GOT3 (cell line): ENCODE measurements at places on chromosomes 6 and 20.

- DNase-seq = no peak
Measured at GRCh38 chr6:108837236-108837971, 10.8 kb upstream of the ARMC2 start.

DNA sequence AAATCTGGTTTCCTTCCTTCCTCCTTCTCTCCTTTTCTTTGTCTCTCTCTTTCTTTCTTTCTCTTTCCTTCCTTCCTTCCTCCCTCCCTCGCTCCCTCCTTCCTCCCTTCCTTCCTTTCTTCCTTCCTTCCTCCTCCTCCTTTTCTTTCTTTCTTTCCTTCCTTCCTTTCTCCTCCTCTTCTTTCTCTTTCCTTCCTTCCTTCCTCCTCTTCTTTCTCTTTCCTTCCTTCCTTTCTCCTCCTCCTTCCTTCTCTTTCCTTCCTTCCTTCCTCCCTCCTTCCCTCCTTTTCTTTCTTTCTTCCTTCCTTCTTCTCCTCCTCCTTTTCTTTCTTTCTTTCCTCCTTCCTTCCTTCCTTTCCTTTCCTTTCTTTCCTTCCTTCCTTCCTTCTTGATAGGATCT, 61.2 kb downstream of the VIP start:
- DNase-seq = no peak

- no peak for DNase-seq
Measured at GRCh38 chr20:48697845-48698491, 129.8 kb downstream of the PREX1 start.

GRCh38 chr6:125107896-125108295, 45.7 kb upstream of the TPD52L1 start:
- DNase-seq = no peak

- no peak for DNase-seq
Measured at GRCh38 chr6:141451511-141452353, 681.0 kb upstream of the GJE1 start.

DNA sequence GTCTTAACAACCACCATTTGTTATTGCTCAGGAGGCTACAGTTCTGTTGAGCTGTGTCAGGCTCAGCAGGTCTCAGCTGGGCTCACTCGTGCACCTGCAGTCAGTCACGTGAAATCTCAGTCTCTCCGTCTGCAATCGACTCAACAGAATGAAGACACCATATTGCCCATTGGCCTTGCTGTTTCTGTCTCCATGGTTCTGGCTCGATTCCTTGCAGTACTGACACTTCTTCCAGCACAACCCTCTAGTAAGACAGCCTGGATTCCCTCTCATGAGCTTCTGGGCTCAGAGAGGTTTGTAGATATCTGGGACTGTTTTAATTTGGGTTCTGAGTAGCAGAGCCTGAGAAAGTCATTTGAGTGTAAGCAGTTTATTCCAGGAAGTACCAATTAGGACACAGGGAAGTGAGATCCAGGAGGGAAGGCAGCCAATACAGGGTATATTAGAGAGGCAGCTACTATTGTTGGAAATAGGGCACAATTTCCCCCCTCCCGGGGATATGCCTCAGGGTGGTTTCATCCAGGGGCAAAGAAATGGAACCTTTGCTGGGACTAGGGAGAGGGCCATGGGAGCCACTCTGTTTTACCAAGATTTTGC, 87.4 kb upstream of the RALGAPA2 start:
- DNase-seq = no peak

GRCh38 chr6:21186479-21187055, 407.0 kb upstream of the SOX4 start:
- no peak for DNase-seq

GRCh38 chr6:22807261-22807660, 237.9 kb downstream of the HDGFL1 start:
- DNase-seq = no peak

DNA sequence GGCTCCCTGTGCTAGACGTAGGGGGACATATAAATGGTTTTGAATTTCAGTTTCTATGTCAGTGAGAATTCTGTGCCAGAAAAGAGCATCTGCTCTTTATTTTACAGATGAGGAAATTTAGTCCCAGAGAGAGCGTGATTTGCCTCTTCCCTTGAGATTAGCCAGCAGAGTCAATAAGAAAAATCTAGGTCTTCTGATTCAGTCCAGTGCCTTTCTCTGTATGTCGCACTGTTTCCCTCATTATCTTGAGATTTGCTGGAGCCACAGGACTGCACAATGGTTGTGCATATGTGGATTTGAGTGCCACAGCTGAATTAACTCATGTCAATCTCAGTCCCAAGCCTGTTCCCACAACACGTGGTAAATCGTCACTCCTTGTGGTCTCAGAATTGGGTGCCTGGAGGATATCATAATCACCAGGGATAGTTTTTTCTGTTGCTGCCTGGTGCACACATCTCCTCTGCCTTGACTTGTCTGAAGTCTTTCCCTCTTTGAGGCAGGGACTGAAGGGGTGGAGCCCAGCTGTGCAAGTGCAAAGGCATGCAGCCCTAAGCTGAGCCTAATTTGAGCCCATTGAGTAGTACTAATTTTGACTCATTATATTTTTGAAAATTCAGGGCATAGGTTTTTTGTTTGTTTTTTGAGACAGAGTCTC, 276.7 kb downstream of the SOX4 start:
- DNase-seq = no peak

- no peak for DNase-seq
Measured at GRCh38 chr6:2990248-2990931, 9.3 kb upstream of the NQO2 start.

DNA sequence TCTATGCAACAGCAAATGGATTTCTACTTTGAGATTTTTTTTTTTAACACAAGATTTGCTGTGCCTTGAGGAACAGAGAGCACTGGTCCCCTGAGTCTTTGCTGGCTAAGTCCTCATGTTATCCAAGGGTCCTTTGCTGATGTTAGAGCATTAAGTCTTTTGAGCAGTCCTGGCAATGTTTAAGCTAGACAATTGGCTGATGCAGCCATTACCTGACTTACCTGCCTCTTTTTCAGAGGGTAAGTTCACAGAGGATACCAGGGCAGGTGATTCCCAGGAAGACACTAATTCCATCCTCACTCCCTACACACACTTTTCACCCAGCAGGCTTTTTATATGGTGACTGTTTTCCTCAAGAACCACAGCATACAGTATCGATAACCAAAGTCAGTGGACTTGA, 337.7 kb downstream of the HDGFL1 start:
- DNase-seq = no peak

DNA sequence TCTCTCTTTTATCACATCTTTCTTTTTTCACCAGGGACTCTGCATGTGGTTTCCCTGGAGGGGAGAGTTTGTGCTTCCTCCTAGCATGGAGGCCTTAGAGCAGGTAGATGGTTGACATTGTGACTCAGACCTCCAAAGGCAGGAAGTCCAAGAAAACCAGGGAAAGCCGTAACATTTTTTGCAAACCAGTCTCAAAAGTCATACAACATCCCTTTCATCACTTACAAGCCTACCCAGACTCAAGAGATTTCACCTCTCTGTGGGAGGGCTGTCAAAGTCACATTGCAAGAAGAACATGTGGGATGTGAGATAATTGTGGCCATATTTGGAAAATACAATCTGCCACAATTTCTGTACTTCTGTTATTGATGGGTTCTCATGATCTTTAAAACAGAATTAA, 46.2 kb downstream of the SNRNP48 start:
- no peak for DNase-seq

DNA sequence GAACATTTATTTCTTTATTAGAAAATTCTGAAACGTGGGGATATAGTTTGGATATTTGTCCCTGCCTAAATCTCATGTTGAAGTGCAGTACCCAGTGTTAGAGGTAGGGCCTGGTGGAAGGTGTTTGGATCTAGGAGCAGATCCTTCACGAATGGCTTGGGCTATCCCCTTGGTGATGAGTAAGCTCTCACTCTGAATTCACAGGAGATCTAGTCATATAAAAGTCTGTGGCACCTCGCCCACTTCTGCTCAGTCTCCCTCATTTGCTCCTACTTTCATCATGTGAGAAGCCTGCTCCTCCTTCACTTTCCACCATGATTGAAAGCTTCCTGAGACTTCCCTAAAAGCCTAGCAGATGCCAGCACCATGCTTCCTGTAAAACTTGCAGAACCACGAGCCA, 96.8 kb upstream of the GJE1 start:
- no peak for DNase-seq

- DNase-seq = no peak
Measured at GRCh38 chr6:3850451-3851203, 1.5 kb downstream of the FAM50B start.

DNA sequence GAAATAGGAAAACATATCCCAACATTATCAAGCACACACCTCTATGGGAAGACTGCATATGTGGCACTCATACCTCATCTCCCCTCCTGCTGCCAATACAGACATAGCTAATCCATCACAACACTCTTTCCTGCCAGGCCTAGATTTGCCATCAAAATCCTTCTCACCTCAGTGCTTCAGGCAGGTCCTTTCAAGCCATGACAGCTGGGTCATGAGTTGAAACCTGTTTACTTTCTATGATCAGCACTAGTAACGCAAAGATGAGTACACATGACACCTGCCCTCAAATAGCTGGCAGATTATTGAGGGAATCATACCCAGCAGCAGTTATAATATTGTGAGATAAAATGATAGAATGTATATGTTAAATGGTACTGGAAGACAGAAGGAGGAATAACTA, 183.1 kb downstream of the AIG1 start:
- DNase-seq = no peak

- peak; percentile 30 for DNase-seq
Measured at GRCh38 chr20:24469894-24470745, 691 bp downstream of the SYNDIG1 start.

DNA sequence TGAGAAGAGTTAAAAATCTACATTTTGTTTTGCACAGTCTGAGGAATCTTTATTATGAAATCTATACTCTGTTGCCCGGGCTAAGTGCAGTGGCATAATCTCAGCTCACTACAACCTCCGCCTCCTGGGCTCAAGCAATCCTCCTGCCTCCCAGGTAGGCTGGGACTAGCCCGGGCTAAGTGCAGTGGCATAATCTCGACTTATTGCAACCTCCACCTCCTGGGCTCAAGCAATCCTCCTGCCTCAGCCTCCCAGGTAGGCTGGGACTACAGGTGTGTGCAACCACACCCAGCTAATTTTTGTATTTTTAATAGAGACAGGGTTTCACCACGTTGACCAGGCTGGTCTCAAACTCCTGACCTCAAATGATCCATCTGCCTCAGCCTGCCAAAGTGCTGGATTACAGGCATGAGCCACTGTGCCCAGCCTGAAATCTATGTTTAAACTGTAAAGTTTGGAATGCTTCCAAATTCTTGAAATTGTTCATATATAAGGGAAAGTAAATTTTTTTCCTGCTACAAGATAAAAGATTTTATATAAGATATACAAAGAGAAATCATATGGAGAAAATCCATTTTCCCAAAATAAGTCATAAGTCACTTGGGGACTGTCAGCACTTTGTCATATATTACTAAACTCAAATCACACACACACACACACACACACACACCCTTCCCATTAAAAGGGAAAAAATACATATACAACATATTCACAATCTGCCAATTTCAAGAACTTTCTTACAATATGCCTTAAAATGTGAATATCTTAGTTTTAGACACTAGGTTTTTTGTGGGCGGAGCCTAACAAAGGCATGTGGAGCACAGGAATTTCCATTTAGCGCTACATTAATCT, 19.4 kb downstream of the PTPRK start:
- DNase-seq = no peak
